Activated CD4-positive, alpha-beta T cell treated with anti-CD3 and anti-CD28 coated beads for 36 hours (primary cell): ENCODE measurements at places on chromosomes 1 and 21.

- DNase-seq: no peak
These were observed 100.6 kb upstream of the VAMP3 start for GRCh38 chr1:7670334-7671145.

GRCh38 chr1:171784784-171785183 is 3.3 kb downstream of the METTL13 start:
- peak; percentile 14 for DNase-seq

DNA sequence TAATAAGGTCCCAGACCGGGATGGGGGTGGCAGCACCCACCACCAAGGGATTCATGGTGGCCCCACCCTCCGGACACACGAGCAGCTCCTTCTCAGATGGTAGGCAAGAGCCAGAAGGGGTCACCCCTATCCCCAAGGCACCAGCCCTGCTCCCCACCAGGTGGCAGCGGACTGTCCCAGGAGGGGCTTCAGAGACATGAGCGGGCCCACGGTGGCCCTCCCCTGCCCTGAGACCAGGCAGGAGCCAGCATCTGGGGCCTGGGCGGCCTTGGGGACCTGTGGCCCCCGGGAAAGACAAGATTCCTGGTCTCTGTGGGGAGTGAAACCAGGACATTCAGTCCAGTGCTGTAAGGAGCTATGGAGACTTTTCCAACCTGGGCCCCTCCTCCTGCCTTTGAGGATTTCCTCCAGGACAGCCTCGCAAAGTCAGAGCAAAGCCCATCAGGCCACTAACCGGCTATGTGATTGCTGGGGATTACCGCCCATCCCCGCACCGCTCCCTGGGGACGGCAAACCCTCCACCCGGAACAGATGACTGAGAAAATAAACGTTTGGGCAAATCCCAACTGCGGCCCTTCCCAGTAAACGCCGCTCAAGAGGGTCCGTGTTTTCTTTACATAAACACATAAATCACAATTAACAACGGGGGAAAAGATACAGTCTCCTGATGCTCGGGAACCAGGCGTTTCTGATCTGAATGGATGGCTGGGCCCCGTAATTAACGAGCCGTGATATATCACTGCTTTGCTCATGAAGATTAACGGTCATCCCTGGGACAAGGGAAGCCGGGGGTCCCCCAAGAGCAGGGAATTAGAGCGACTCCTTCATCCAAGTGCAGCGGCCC is 50.9 kb upstream of the ARHGEF16 start:
- DNase-seq: no peak

- DNase-seq: no peak
These were observed 149.5 kb downstream of the FGGY start for GRCh38 chr1:59446257-59446901.

DNA sequence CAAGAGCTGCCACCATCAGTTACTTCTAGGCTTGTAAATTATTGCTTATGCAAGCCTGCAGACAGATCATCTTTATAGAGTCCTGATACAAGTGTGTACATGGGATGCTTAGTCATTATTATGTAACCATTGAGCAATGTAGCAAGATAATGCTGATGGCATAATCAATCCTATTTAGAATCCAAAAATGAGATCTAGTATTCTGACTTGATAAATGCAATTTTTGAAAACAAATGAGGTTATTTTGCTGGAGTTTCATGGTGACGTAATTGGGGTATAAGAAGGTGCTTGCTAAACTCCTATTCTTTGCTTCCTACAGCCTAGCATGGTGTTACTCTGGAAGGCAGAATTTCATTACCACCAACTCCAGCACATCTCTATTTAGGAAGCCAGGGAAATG is 801.7 kb upstream of the PRMT6 start:
- no peak for DNase-seq

- no peak for DNase-seq
These were observed 42.2 kb downstream of the OLIG1 start for GRCh38 chr21:33112151-33112550.

DNA sequence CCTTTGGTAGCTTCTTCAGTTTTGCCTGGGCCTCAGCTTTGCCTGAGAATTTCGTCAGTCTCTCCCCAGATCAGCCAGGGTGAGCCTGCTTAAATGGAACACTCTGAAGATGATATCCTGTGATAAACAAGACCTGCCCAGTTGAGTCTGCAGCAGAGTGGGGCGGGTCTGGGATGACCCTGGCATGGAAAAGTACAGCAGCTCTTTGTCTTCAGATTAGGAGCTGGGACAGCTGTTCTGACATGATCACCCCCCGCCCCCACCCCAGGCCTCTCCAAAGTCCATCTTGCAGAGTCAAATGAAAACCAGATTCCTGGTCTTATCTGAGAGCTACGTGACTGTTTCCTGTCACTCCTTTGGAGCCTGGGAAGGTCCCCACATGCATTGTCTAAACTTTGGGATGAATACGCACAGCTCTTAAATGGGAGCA is 2.2 kb upstream of the TMEM51 start:
- no peak for DNase-seq

- DNase-seq: no peak
These were observed 374.6 kb upstream of the ESRRG start for GRCh38 chr1:217097819-217098218.

- DNase-seq: no peak
These were observed 14.0 kb upstream of the GSTM4 start for GRCh38 chr1:109641861-109642260.

DNA sequence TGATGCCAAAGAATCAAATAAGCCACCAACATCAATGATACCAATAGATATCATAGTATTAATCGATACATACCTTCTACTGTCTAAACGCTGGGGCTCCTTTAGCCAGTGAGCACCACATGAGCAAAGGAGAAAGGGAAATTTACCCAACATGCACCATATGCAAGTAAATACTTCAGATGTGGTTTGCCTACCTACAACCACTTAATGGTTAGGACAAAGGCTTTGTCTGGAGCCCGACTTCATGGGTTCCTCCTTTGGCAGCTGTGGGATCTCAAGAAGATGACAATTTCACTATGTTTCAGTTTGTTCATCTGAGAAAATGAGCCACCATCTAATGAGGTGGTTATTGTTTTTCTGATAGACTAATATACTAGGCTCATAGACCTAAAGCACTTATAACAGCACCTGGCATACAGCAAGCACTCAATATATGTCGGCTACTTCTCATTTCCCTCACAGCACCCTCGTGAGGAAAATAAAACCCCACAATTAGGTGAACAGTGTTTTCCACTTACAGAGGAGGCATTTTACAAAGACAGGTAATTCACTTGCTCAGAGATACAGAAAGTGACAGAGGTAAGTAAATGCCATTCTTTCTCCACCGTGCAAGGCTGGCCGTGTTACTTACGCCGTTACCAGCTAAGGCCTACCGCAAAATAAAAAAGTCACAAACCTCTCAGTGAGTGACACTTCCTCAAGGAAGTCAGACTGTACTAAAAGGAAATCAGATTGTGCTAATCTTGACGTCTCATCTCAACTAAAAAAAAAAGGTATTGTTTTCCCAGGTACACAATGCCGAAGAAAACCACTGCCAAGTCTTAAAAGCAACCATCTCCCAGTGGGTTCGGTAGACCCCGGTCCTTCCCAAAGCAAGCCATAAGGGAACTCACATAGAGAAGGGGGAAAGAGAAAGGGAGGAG is 1.6 kb downstream of the TTC13 start:
- DNase-seq: peak; percentile 30

GRCh38 chr1:165497069-165498013 is 46.5 kb upstream of the LRRC52 start:
- no peak for DNase-seq

DNA sequence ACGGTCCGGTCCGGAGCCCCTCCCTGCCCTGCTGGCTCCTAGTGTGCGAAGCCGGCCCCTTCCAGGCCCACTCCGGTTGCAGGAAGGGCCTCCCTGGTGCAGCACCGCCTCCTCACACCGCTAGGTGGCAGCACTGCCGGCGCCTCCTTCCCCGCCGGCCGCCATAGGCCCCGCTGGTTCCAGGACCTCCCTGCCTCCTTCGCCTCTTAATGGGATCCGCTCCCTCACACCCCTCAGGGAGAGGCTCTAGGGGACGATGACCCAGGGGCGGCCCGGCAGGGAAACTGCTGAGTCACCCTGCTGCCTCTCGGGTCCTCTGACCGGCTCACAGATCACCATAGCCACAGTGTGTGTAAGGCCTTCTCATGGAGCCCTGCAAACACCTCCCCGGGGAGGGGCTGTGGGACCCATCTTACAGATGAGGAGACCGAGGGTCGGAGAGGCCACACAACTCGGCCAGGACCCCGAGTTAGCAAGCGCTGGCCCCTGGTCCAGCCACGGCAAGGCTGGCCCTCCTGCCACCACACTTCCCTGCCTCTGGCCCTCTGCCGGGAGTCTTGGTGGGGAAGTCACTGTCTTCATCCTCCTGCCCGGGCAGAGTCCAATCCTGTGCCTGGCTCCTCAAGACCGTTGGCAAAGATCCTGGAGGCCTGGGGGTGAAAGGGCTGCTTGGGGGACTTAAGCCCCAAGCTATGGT is 1.6 kb upstream of the AJAP1 start:
- DNase-seq: peak; percentile 76

- DNase-seq: no peak
These were observed 139.1 kb downstream of the KAZN start for GRCh38 chr1:14737561-14738094.

DNA sequence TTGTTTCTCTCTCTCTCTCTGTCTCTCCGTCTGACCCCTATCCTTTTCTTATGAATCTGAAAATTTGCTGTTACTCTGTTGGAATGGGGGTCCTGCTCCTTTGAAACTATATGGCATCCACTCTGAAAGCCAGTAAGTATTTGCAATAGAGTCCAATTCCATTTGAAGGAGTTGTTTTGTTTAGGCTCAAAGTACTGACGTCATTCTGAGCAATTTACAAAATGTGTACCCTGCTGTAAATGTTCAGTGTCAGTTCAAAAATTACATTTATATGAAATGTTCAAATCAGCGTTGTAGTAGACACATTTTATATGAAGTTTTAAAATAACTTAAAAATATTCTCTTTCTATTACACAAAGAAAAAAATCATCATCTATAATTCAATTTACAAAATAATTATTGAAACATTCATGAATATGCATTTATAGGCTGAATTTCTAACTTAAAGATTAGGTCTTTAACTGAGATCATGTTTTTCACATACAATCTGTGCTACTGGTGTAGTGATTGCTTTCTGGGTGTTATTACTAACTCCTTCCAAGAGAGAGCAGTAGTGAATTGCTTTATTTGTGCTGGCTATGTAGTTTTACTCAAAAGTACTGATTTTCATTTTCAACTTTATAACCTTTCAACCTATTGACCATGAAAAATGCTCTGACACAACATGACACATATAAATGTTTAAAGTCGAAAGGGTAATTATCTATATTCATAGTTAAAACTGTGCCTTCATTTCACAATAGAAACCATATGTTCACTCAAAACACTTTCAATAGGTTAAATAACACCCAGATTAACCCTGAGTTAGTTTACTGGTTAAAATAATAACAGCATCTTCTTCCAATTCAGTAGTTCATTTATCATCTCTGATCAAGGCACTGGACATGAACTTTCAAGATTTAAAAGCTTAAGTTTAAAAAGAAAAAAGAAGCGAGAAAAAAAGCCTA is 253.1 kb upstream of the ADGRL4 start:
- no peak for DNase-seq

GRCh38 chr1:116426401-116426800 is 53.4 kb downstream of the ATP1A1 start:
- DNase-seq: no peak
